Tongue (tissue), 3 donors: ENCODE measurements at places on chromosomes 4 and X. TPM values are rescaled to one million over a fixed set of nuclear protein-coding genes. Genes with fewer than 3 reads are reported as not detected.

Gene FAM241A
- 2.1 TPM for total RNA-seq

Gene NDP
- total RNA-seq, result 1.1 TPM

DNA sequence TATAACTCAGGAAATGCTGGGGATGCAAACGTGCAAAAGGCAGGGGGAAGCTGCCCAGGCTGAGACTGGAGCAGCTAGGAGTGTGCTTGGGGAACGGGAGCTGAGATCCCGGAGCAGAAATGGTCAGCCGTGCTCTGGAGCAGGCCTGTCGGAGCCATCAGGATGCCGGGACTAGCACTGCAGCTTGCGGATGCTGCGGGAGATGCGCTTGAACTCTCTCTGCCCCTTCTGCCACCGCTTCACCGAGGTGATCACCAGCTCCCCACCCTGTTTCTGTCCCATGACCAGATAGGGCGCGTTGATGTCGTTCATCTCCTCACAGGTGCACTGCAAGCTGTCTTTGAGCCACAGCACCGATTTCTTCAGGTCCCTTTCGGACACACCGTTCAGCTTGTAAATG is 7.6 kb downstream of the SFRP2 start:
- DNase-seq, result no peak

Gene GPR34
- total RNA-seq, result 2.7 TPM

- DNase-seq, result no peak
These were observed 202.3 kb upstream of the FSTL5 start for GRCh38 chr4:162366146-162366545.

DNA sequence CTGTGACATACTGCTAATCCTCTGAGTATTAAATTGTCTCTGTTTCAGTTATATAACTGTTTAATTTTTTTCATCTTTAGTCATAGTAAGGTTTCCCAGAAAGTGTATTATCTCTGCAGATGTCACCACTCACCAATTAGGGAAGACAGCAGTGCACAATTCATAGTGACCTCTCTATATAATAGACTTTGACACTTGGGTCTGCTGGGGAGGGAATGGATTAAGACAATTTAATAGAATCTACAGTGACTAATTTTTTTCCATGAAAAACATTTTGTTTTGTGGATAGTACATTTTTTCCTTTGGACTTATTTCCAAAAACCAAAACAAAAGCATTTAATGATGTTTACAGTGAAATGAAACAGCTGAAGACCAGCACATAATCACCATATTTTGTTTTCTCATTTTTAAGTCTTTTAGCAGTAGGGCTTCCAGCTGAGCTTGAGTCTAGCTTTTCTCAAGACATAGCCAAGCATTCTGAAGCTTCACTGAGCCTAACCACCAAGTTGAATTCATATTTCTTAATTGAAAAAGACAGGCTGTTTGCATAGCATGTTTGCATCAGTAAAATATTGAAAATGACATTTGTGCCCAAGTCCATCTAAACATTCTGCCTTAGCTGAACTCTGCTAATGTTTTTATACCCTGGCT is 69.5 kb downstream of the PCDH19 start:
- DNase-seq, result peak; percentile 25

DNA sequence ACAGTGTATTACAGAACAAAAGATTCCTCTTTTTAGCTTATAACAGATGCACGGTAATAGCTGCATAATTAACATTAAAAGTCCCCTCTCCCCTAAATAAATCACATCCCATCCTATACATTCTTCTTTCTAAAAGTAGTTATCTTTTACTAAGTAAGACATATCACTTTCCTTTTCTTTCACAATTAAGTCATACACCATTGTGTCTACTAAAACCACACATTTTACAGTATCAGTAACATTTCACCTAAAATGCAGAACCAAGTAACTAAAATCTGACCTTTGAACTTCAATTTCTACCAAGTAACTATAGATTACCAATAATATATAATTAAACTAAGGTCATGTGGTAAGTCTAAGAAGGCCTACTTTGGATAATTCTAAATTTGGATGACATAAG is 14.2 kb downstream of the DHX15 start:
- DNase-seq, result no peak

DNA sequence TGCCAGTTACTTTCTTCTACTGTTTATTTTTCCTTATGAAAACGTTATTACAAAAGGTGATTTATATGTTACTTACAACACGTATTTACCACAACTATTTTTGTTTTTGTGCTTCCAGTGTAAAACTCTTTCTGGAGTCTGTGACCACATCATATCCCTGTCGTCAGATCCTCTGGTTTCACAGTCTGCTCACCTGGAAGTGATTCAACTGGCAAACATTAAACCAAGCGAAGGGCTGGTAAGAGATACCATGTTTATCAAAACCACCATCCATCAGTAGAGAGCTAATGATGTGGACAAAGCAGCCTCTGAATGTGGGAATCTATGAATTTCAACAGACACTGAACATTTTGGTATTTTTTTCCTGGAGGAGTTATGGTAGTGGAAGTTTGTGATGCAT is 116.1 kb downstream of the CNKSR2 start:
- DNase-seq, result no peak

- no peak for DNase-seq
These were observed 1.5 kb downstream of the MAN2B2 start for GRCh38 chr4:6576512-6576911.

GRCh38 chr4:124121461-124121971 is 591.0 kb downstream of the ANKRD50 start:
- no peak for DNase-seq

DNA sequence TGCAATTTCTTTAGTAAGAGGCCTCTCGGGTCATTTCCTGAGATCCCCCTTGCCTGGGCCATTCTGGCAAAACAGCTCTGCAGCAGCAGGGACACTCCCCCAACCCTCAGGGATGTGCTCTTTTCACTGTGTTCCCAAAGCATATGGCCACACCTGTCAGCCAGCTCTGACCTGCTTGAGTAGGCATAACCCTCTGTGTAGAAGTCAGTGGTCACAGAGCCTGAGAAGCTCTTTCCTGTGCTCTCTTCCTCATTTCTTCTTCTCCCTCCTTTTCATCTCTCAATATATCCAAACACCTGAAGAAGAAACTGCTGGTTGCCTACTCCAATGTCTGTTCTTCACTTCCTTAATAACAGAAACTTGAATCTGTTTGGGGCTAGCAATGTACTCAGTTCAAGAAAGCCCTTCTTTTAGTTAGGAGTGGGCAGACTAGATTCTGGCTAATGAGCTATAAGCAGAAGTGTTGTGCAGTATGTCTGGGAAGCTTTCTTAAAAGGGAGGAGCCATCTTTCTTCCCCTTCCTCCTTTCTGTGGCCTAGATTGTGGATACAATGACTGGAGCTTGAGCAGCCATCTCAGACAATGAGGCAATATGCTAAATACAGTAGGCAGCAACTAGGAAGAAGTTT is 73.3 kb downstream of the PRPS1 start:
- no peak for DNase-seq

DNA sequence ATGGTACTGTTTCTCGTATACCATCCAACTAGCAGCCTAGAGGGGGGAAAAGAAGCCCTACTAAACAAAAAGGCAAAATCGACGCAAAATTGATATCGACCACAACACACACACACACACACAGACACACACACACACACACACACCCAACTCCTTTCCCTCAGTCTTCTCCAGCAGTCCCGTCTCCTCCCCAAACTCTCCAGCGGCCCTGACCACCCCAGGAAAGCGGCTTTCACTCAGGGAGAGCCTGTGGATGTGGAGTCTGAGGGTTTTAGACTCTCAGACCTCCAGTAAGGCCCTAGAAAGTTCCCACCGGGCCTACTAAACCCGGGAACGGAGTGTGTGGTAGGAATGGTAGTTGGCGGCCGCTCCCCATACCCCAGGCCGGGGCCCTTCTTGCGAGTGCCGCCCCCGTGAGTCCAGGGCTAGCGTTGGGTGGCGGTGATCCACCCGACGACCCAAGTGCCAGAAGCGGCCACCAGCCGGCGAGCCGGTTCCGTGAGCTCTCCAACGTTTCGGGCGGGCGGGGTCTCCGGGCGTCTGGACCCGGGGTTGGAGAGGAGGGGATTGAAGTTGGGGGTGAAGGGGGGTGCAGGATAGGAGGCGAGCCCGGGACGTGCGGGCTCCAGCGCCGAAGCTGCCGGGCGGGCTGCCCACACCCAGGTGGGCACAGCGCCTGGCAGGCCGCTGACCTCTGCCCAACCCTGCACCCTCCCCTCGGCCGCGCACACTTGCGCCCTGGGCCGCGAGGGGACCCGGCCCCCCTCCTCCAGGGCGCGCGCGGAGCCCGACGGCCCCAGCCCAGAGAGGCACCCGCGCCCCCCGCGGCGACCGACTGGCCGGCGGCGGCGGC is 13.7 kb downstream of the ARX start:
- DNase-seq, result no peak
